ENCODE measurements at places on chromosomes 16 and 17.
A peak's percentile ranks its signal among the peaks of the same experiment; 100 is the strongest.

DNA sequence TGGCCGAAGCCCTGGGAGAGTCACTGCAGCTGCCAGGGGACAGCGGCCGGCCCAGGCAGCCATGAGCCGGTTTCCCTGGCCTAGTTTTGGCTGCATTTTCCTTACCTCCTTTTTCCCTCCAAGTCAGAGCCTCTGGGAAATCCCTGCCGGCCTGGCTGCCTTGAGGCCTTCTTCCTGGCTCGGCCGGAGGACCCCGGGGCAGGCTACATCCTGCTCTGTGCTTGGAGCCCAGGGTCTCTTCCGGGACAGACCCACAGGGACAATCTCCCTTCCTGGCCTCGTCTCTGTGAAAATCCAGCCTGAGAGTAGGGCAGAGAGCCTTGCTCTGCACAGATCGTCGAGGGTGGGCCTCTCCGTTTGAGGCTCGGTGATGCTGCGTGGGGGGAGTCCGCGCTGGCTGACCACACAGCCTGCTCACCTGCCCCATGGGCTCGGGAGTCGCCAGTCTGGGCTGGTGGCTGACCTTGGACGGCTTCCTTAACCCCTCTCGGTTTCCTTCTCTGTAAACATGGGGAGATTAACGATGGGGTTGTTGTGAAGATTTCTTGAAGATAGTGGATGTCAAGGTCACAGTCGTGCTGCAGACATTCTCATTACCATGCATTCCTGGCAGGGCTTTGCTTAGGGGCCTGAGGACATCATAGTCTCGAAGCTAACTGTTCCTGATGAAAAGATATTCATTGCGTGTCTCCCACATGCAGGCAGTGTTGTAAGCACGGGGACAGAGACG is 34.8 kb upstream of the CIBAR2 start:
- no peak for DNase-seq

GRCh38 chr16:19086322-19087199 is 19.1 kb downstream of the COQ7 start:
- DNase-seq = peak; percentile 64

GRCh38 chr16:85398050-85398451 is 215.1 kb upstream of the GSE1 start:
- no peak for DNase-seq

DNA sequence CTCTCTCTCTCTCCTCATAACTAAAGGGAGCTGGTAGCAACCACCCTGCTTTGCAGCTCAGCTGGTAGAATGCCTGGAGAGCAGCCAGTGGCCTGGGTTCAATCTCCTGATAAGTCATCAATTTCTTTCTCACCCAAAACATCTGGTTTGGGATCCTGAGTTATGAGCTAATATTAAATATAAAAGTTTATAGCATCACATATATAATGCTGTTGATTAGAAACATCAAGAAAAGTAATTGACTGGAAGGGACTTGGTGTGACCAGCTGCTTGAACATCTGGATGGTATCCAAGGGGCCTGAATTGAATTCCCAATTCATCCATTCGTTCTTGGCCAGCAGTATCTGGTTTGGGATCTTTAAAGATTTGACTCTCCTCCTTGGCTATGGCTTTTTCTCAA is 12.2 kb upstream of the ELAC2 start:
- no peak for DNase-seq

DNA sequence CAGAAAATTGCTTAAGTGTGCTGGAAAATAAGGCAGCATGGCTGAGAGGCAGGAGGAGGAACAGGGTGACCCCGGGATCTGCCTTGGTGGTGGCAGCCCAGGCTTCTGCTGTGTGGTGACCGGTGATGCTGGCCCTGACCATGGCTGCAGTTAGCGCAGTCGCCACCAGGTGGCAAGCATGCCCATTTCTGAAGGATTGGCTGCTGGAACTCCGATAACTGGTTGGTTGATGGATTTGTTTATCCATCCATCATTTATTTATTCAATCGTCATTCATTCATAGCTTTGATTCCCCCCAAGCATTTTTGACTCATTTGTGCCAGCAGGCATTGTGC is 29.1 kb upstream of the ITGA3 start:
- peak; percentile 96 for DNase-seq

DNA sequence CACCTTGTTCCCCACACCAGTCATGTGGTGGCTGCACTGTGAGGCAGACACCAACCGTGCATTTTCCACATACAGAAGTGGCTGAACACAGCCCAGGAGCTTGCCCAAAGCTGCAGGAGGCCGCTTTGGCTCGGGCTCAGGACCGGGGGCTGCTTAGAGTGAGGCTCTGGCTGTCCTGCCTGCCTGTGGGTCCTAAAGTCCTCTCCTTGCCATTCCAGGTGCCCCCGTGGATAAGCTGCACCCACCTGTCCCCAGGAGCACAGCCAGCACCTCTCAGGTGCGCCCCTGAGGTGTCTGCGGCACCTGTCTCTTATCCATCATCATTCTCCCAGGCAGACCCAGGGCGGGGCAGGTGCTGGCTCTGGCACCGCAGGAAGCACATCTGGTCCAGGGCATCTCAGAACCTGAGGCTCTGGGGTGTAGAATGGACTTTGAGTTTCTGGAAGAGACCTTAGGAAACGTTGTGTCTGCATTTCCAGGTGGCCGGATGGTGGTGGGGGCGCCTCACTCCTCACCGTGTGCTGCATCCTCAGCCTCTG is 180.5 kb upstream of the ZNF469 start:
- no peak for DNase-seq

- DNase-seq = no peak
Observed at GRCh38 chr17:14197586-14197985, 39.1 kb downstream of the CDRT15 start.

DNA sequence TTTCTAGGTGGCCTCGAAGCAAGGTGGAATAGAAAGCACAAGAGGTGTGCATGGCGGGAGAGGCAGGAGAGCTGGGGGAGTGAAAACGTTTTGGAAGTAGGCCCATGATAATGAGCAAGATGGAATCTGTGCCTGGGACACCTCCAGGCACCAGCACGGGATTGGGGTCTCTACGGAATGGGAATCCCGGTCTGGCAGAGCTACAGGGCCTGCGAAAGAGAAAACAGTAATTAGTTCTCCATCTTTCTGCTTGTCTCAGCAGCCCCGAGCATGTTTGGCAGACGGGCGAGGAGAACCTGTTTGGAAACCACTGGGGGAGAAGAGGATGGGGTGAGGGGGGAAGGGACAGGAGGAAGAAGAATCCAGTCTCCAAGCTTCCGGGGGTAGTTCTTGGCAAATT is 258.7 kb downstream of the SOX9 start:
- DNase-seq = no peak

DNA sequence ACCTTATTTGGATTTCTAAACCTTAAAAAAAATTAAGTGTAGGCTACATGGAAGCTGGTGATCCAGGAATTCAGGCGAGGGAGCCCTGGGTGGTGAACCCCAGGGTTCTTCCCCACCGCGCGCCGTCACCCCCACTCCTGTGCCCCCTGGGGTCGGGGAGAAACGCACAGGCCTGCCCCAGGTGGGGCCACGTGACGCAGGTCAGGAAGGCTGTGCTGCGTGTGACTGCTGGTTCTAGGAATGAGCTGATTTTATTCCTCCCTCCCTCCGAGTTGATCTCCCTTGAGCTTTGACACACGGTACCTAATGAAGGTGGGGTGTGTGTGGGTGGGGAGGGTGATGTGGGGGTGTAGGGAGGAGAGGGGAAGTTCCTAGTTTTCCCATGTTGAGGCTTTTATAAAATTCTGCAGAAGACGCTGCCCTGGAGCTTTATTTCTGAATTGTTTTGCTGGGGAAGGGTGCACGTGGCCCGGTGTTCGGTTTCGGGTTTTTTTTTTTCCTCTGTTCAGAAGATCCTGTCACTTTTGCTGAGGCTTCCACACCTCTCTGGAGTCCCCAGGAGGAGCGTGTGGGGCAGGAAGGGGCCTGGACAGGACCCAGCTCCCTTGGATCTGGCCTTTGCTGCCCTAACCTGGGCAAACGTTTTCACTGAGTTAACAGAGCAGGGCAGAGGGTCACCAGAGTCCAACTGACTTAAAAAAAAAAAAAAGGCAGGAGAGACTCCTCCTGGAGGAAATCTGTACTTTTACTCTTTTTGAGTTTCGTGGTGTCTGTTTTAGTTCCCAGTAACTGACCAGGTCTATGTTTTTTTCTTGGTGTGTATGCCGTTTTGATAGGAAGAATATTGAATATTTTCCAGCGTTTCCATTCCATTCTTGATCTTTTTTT is 55.8 kb upstream of the GSE1 start:
- DNase-seq = no peak

DNA sequence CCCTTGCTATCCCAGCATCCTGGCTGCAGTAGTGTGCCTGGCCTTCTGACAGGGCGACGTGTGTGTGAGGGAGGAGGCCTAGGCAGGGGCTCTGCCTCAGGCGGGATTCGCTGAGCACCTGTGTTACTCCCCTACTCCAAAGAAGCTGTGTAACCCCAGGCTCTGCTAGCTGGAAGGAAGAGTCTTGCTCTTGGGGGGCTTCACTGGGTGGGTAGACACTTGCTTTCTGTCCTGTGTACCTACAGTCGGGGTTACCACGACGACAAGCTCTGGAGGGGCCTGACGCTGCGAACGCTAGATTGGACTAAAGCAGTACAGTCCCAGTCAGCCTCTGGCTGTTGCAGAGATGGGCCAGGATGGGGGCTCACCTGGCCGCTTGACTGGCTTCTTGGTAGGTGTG is 9.5 kb downstream of the EXOC7 start:
- DNase-seq = no peak

DNA sequence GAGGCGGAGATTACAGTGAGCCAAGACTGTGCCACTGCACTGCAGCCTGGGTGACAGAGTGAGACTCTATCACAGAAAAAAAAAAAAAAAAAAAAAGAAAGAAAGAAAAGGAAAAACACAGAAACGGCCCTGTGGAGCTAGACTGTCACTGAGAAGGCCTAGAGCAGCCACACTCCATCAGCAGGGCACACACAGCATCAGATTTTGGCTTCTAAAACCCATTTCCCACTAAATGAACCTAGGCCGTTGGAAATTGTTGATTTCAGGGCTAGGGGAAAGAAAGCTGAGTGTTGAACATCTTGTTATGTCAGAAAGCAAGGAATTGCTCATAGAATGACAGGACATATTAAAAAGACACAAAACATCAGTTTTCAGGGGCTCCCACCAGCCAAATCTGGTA is 48.9 kb downstream of the ZCCHC14 start:
- no peak for DNase-seq

DNA sequence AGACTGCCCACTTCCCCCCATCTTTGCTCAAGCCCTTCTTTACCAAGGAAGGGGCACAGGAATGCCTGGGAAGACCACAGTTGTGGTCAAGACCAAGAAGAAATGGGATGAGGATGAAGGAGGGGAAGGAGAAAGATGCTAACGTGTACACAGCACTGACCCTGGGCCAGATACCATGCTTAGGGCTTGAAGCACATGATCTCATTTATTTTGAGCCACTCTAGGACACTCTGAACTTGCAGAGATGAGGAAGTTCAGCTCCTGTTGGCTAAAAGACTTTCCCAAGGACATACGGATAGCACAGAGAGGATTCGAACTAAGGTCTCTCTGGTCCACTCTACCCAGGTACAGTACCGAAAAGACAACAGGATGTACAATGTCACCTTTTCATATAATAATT is 42.6 kb downstream of the PIK3R5 start:
- no peak for DNase-seq

DNA sequence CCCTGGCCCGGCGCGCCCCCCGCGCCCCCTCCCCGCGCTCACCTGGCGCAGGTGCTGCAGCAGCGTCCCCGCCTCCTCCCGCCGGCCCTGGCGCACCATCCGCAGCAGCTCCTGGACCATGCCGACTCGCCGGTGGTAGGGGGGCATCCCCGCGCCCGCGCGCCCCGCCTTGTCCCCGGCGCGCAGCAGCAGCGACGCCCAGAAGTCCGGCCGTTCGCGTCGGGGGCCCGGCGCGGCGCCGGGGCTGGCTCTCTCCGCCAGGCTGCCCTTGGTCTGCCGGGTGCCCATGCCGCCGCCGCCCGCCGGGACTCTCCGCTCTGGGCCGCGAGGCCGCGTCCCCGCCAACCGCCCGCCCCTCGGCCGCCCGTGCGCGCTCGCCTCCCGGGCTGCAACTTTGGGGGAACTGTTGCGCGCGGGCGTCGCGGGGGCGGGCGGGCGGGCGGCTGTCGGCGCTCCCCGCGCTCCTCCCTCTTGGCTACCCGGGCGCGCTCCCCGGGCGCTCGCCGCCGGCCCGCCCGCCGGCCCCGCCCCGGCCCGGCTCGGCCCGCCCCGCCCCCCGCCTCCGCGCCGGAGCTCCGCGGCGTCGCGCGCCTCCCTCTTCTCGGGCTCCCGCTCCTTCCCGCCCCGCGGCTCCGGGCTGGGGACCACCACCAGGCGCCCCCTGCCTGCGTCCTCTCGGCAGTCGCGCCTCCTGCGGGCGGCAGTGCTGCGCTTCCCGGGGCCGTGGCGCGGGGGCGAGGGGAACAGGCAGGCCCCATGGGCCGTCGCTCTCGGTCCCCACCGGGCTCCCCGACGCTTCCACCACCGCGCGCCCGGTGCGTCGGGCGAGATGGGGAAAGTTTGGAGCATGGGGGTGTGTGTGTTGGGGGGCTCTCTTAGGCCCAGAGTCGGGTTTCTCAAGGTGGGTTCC is at the start of gene LRRC75A:
Gene LRRC75A, minus strand, starts transcription at position 491 of the 910 bp plus-strand sequence. Its CDS starts 203 bp downstream, at position 288.
- no peak for DNase-seq

DNA sequence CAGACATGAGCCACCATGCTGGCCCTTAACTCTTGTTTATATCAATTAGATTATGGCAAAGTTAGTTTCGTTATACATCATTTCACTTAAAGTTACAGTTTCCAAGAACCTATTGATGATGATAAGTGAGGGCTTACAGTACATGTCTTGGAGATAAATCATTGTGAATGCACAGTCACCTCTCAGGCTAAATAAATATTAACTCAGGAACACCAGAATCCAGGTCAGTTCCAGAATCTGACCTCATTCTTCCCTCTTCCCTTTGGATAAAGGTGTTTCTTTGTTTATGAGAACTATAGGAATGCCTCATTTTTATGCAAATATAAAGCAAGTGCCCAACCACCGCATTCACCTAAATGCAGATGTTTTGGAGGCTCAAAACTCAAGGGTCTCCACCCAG is 48.4 kb upstream of the CRYM start:
- no peak for DNase-seq

DNA sequence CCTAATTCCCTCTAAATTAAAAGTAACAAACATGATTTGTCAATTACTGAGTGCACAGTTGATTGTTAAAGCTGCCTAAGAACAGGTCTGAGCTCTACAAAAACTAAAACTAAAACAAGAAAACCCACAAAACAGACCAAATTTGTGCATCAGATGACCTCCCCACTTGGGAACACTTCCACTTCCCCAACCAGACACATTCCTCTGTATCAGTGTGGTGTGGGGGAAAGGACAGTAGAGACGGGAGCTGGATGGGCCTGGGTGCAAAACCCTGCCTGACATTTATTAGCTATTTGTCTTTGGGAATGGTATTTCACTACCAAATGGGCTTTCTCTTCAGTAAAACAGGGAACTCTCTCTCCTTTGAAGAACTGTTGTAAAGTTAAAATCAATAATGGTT is 29.8 kb downstream of the STAT3 start:
- no peak for DNase-seq

GRCh38 chr17:51491416-51491815 is 231.1 kb downstream of the UTP18 start:
- no peak for DNase-seq

GRCh38 chr17:28613931-28614381 is at the start of gene RSKR:
Gene RSKR, minus strand, starts transcription at chr17:28614185. Its CDS starts 24 bp downstream, at chr17:28614161.
- no peak for DNase-seq

- no peak for DNase-seq
Observed at GRCh38 chr17:78368854-78369495, 9.1 kb upstream of the SOCS3 start.

GRCh38 chr16:85443531-85443930 is 169.6 kb upstream of the GSE1 start:
- DNase-seq = no peak
